NCI-H510A (cell line): ENCODE measurements at places on chromosomes 13 and 19.

DNA sequence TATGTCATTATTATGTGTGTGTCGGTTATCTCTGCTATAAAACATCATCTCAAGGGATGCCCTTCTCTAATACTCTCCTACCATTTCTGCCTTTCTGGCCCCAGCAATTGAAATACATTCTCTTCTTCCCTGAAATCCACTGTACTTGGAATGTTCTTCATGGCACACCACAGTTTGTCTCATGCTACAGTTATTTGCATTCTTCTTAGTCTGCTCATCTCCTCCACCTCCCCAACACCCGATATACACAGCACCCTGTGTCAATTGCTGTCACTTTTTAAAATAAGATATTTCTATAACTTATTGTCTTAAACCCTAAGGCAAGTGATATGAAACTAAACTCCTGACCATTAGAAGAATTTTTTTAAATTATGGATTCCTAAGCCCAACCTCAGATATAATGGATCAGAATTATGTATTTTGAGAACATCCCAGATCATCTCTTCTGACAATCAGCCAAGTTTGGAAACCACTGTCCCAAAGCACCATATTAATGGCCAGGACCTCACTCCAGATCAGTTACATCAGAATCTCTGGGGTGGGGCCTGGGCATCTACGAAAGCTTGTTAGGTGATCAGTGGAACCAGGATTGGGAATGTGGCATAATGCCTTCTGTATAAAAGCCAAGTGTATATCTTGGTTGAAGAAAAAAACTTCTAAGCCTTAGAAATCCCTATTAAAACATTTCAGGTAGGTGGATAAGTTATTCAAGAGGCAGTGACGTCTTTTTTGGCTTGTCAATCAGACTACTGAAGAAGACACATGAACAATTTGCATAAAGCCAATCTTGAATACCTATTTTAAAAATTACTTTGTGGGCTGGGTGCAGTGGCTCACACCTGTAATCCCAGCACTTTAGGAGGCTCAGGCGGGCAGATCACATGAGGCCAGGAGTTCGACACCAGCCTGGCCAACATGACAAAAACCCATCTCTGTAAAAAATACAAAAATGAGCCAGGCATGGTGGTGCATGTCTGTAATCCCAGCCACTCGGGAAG, 30.0 kb upstream of the KBTBD7 start:
- no peak for DNase-seq

GRCh38 chr13:99743094-99743493, 228.5 kb downstream of the ZIC5 start:
- no peak for DNase-seq

- no peak for DNase-seq
Observed at GRCh38 chr19:7647156-7647555, 10.2 kb downstream of the STXBP2 start.

DNA sequence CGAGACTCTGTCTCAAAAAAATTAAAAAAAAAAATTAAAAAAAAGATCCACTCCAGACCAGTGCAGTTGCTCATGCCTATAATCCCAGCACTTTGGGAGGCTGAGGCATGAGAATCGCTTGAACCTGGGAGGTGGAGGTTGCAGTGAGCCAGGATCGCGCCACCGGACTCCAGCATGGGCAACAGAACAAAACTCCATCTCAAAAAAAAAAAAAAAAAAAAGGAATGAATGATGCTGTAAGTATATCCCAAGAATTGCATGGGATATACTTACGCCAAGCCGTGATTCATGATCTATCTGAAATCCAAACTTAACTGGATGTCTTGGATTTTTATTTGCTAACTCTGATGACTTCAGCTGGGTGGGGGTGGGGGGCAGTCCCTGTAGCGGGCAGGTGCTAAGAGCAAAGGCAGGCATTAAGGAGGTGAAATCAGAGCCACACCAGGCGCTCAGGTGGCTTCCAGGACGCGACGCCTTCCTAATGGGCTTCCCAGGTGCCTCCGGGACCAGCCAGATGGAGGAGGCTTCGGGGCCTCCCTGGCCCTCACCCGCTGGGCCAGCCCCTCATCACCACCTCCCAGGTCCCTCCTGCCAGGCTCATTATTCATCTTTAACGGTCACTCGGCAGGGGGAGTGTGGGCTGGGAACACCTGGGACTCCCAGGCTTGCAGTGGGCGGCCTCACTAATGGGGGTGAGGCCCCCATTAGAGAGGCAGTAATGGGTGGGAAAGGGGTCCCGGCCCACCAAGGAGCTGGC, 11.4 kb upstream of the FUT5 start:
- DNase-seq = peak; percentile 40

DNA sequence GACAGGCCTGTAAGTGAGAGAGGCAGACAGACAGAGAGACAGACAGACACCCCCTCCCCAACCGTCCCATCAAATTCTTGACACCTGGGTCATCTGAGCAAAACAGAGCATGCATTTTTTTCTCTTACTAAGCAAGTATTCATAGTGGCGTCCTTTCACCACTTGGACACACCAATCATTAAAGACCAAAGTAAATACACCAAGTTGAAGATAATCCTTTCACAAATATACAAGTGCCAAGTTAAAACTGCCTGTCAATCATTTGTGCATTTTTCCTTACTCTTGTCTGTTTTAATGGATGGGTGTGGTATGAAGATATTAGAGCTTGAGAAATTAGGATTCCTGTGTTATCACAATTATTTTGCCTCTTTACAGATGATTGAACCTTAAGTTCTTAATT, 337.3 kb downstream of the ATP8A2 start:
- DNase-seq = no peak

- DNase-seq = no peak
Observed at GRCh38 chr13:90696254-90696653, 651.2 kb upstream of the MIR17HG start.

- DNase-seq = no peak
Observed at GRCh38 chr13:49097374-49097773, 121.7 kb downstream of the FNDC3A start.

- no peak for DNase-seq
Observed at GRCh38 chr19:11025445-11025844, 63.8 kb upstream of the LDLR start.

- peak; percentile 67 for DNase-seq
Observed at GRCh38 chr19:33373453-33374235, at the start of gene CEBPG. CEBPG (plus strand) TSS chr19:33373709; CDS start chr19:33379240, 5,531 bp downstream.

DNA sequence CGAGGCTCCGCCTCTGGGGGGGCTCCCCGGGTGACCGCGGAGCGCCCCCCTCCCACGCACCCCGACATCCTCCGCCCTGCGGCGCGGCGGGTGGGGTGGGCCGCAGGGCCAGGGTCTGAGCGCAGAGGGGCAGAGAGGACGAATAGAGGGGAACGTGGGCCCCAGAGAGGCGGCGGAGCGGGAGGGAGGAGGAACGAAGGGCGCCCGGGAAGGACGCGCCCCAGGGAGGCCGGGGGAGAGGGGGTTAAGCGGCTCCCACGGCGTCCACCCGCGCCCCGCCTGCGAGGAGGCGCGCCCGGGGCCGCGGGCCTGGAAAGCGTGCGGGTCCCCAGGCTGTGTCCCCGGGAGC, 1.0 kb downstream of the HCN2 start:
- DNase-seq = no peak

GRCh38 chr19:13034636-13035035, 39.4 kb downstream of the NFIX start:
- DNase-seq = no peak

- DNase-seq = no peak
Observed at GRCh38 chr19:6039566-6040225, 61.8 kb upstream of the RANBP3 start.

DNA sequence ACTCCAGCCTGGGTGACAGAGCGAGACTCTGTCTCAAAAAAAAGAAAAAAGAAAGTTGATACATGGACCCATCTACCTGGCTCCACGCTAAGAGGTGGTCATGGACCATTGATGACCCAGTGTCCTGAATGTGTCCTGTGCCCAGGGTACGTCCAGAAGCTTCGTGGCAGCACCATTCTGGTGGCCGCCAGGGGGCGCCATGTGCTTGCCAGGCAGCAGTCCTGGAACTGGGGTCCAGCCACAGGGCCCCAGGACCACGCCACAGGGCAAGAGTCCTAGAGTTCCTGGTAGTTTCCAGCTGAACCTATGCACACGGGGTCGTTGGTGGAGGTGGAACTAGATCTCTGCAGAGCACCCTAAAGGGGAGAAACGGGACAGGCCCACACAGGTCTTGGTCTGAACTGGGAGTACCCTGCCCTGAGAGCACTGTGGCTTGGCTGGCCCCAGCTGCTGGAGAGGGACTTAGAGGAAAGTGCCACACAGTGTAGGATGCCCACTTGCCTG, 19.9 kb upstream of the FBXO27 start:
- no peak for DNase-seq

DNA sequence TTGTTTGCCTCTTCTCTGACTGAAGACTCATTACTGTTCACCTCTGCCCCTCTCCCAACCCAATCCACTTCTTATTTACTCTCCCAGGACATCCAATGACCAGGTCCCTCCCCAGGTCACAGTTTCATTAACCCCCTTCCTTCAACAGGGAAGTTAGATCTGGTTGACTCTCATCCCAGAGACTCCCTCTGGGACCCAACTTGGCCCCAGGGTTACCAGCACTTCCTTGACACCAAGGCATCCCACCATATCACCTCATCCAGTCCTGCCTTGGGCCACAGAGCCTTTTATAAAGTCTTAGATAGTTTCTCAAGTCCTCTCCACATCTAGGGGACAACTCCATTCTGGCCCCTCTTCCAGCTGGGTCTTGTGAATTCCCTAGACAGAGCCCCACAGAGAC, 470.6 kb upstream of the TSHZ3 start:
- no peak for DNase-seq

- no peak for DNase-seq
Observed at GRCh38 chr13:43755844-43756243, 30.9 kb downstream of the ENOX1 start.

DNA sequence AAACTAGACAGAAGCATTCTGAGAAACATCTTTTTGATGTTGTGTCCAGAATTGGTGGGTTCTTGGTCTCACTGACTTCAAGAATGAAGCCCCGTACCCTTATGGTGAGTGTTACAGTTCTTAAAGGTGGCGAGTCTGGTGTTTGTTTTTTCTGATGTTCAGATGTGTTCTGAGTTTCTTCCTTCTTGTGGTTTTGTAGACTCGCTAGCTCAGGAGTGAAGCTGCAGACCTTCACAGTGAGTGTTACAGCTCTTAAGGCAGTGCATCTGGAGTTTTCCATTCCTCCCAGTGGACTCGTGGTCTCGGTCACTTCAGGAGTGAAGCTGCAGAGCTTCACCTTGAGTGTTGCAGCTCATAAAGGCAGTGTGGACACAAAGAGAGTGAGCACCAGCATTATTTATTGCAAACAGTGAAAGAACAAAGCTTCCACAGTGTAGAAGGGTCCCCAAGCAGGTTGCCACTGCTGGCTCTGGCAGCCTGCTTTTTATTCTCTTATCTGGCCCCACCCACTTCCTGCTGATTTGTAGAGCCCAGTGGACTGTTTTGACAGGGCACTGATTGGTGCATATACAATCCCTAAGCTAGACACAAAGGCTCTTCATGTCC, 1820.8 kb downstream of the UQCRFS1 start:
- DNase-seq = no peak

DNA sequence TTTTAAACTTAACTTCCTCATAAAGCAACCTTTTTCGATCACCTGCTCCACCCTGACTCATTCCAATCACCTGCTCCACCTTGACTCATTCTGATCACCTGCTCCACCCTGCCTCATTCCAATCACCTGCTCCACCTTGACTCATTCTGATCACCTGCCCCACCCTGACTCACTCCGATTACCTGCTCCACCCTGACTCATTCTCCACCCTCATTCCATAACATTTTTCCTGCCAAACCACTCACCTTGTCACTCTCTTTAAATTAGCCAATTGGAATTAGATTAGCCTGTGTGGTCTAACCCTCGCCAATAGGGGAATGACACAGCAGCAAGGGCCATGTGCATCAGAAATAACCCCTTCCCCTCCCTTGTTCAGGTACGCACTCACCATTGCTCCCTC, 31.9 kb upstream of the ZNF83 start:
- no peak for DNase-seq

DNA sequence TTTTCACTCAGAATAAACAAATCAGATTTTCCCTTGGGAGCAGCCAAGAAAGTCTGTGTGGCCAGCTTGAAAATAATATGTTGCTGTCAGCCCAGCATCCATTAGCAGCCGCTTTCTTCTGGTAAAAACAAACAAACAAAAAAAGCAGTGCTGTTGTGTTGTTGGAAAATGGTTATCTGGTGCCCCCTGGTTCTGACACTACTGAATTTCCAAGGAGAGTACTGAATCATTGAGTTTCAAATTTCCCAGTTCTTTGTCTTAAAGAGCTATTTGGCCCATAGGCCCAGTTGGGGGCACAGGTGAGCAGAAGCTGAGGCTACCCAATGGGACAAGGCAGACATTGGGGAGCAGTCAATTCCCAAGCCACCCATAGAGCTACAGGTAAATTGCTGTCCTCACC, 995.9 kb downstream of the UQCRFS1 start:
- no peak for DNase-seq

DNA sequence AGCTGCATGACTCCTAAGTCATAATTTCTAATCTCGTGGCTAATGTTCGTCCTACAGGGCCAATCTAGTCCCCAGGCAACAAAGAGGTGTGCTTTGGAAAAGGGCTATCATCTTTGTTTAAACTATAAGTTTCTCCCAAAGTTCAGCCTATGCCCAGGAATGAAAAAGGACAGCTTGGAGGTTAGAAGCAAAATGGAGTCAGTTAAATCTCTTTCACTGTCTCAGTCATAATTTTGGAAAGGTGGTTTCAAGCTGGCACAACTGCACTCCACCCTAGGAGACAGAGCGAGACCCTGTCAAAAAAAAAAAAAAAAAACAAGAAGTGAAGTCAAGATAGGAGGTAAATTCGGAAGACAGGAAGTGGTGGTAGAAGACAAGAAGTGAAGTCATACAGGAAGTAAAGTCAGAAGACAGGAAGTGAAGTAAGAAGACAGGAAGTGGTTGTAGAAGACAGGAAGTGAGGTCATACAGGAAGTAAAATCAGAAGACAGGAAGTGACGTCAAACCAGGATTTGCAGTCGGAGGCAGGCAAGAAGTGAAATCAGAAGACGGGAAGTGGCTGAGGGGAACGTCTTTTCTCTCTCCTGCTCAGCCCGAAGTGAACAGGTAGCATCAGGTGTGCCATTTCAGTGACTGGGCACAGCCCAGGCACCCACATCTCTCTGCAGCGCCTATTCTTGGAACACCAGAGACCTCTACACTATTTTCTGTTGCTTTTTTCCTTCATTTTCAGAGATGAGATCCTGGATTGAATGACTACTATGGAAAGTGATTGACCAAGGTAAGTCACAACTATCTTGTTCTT, 32.2 kb downstream of the GP6 start:
- no peak for DNase-seq

- no peak for DNase-seq
Observed at GRCh38 chr19:31350033-31350692, 927 bp upstream of the TSHZ3 start.
